Panc1 (cell line): ENCODE measurements at places on chromosomes 6 and 20. TPM values are rescaled to one million over a fixed set of nuclear protein-coding genes. Genes with fewer than 3 reads are reported as not detected.

DNA sequence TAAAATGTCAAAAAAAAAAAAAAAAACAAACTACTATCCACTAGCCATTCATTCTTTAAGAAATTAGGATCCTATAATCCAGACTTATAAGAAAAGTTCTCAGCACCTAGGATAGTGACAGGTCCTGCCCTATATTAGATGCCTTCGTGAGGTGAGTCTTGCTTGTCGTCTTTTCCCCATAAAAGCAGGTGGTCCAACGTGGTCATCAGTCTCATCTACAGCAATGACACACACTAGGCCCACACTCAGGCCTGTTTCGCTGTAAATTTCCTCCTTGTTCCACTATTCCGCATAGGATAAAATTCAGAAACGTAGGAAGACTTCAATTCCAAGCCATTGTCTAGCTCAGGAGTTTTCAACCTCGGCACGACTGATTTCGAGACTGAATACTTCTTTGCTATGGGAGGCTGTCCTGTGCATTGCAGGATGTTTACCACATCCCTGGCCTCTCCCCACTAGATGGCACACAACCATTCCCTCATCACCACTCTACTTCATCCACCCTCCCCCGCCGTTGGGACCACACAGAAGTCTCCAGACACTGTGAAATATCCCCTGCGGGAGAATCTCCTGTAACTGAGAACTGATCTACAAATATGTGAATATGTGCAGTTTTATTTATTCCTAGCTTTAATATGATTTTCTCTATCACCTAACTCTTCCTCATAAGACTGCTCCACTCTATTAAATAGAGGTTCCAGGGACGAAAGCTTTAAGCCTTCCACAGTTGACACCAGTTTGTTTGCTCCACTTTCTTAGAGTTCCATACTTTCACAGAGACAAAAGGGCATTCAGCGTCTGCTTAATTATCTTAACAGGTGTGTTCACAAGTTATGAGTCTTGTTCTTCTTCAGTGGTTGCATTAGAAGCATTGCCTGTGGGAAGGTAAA lies 346.3 kb downstream of the BMP2 start:
- DNase-seq = peak; percentile 18
- H3K4me3 ChIP-seq = no peak overlapping the region
- H3K27me3 ChIP-seq = no peaks in the 10 kb centered on the region
- no peaks in the 10 kb centered on the region for H3K36me3 ChIP-seq
- H3K27ac ChIP-seq = no peak overlapping the region

- H3K4me1 ChIP-seq = no peaks in the 10 kb centered on the region
- no peak for DNase-seq
- H3K36me3 ChIP-seq = no peaks in the 10 kb centered on the region
- no peak overlapping the region for H3K27ac ChIP-seq
- no peaks in the 10 kb centered on the region for H3K27me3 ChIP-seq
Observed at GRCh38 chr6:75128878-75129570, 76.8 kb downstream of the COL12A1 start.

GRCh38 chr6:158442306-158442705 lies 117.6 kb upstream of the TMEM181 start:
- no peaks in the 10 kb centered on the region for H3K36me3 ChIP-seq
- H3K27ac ChIP-seq = no peak overlapping the region
- H3K4me3 ChIP-seq = no peak overlapping the region
- DNase-seq = no peak
- peaks cover 5% of the 10 kb centered on the region; the same call in 1 of the 2 replicates for H3K4me1 ChIP-seq
- H3K27me3 ChIP-seq = no peaks in the 10 kb centered on the region

GRCh38 chr6:2464641-2465040 lies 219.2 kb upstream of the GMDS start:
- H3K4me1 ChIP-seq = no peaks in the 10 kb centered on the region
- H3K36me3 ChIP-seq = no peaks in the 10 kb centered on the region
- H3K27me3 ChIP-seq = peaks cover 10% of the 10 kb centered on the region
- H3K4me3 ChIP-seq = no peak overlapping the region
- DNase-seq = no peak
- no peak overlapping the region for H3K27ac ChIP-seq

NCOA5 gene
- total RNA-seq = 30.6 TPM

HNF4A gene
- total RNA-seq = 0.28 TPM

- H3K4me1 ChIP-seq = peaks cover 11% of the 10 kb centered on the region
- no peak for DNase-seq
- no peak overlapping the region for H3K27ac ChIP-seq
- H3K4me3 ChIP-seq = no peak overlapping the region
Observed at GRCh38 chr6:163387317-163387716, 27.2 kb upstream of the QKI start.

GRCh38 chr6:137490006-137490905 lies 3.9 kb downstream of the OLIG3 start:
- H3K27ac ChIP-seq = no peak overlapping the region
- H3K4me1 ChIP-seq = no peaks in the 10 kb centered on the region
- H3K27me3 ChIP-seq = peaks cover 17% of the 10 kb centered on the region
- no peaks in the 10 kb centered on the region for H3K36me3 ChIP-seq
- DNase-seq = no peak

- no peak overlapping the region for H3K4me3 ChIP-seq
- H3K27ac ChIP-seq = no peak overlapping the region
- no peaks in the 10 kb centered on the region for H3K36me3 ChIP-seq
- no peaks in the 10 kb centered on the region for H3K4me1 ChIP-seq
- no peaks in the 10 kb centered on the region for H3K27me3 ChIP-seq
Observed at GRCh38 chr6:25359891-25360290, 80.7 kb downstream of the CARMIL1 start.

CCDC167 gene
- total RNA-seq = 57.6 TPM

KPNA5 gene
- 16.2 TPM for total RNA-seq

GRCh38 chr6:139743664-139744437 lies 369.4 kb upstream of the CITED2 start:
- no peak overlapping the region for H3K4me3 ChIP-seq
- H3K4me1 ChIP-seq = peaks cover 5% of the 10 kb centered on the region; the same call in 1 of the 2 replicates
- H3K36me3 ChIP-seq = no peaks in the 10 kb centered on the region
- H3K27me3 ChIP-seq = no peaks in the 10 kb centered on the region

TGM3 gene
- not detected for total RNA-seq

TAF4 gene
- total RNA-seq = 21.0 TPM

DNA sequence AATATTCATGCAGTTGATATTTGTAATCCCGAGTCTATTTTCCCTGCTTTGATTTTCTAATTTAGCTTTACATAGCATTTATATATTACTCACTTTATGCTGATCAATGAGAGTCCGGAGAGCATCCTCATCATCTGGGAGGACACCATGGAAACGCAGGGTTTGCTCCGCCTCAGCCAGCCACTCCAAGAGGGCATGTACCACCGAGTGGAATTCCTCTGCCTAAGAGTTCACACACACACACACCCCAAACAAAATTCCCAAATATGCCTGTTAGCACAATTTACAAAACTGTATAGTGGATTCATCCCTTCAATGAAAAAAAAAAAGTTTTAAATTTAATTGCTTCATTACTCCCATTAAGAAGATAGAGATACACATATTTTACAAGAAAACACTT lies 160.7 kb downstream of the DST start:
- no peak overlapping the region for H3K27ac ChIP-seq
- H3K4me1 ChIP-seq = no peaks in the 10 kb centered on the region
- DNase-seq = no peak
- no peak overlapping the region for H3K4me3 ChIP-seq
- peaks cover 57% of the 10 kb centered on the region for H3K36me3 ChIP-seq

MAN1A1 gene
- total RNA-seq = 3.2 TPM

DNA sequence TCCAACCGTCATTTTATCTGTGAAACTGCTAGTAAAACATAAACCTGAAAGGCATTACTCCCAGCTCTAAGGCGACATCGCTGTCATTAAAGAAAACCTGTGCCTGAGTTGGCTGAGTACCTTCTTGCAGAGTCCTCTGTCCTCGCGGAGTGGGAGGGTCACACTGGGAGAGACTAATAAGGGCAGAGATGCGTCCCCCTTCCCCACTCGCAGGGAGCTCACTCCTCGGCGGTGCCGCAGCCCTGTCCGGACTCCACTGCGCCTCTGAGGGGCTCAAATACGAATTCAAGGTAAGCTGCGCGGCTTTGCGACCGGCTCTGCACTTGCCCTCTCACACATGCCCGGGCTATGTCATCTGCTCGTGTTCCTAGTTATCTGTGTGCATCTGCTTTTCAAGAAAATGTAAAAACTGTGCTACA lies at the start of gene COL19A1:
COL19A1 (plus strand) TSS at position 206 of the 419 bp plus-strand sequence. CDS start 13,012 bp downstream, outside the sequence.
- peak within 1 kb of the TSS; percentile 46 for H3K4me3 ChIP-seq
- peaks cover 57% of the 10 kb centered on the region for H3K27me3 ChIP-seq
- H3K36me3 ChIP-seq = peaks cover 2% of the 10 kb centered on the region; the same call in 1 of the 2 replicates
- peaks cover 13% of the 10 kb centered on the region for H3K4me1 ChIP-seq
- no peak within 1 kb of the TSS for H3K27ac ChIP-seq
- DNase-seq = no peak

GRCh38 chr6:129183187-129183591 lies 300.3 kb downstream of the LAMA2 start:
- no peaks in the 10 kb centered on the region for H3K27me3 ChIP-seq
- no peaks in the 10 kb centered on the region for H3K4me1 ChIP-seq
- no peaks in the 10 kb centered on the region; the same call in 1 of the 2 replicates for H3K36me3 ChIP-seq
- H3K27ac ChIP-seq = peak overlapping the region; percentile 17; the same call in 1 of the 2 replicates
- no peak overlapping the region for H3K4me3 ChIP-seq
- DNase-seq = no peak

DNA sequence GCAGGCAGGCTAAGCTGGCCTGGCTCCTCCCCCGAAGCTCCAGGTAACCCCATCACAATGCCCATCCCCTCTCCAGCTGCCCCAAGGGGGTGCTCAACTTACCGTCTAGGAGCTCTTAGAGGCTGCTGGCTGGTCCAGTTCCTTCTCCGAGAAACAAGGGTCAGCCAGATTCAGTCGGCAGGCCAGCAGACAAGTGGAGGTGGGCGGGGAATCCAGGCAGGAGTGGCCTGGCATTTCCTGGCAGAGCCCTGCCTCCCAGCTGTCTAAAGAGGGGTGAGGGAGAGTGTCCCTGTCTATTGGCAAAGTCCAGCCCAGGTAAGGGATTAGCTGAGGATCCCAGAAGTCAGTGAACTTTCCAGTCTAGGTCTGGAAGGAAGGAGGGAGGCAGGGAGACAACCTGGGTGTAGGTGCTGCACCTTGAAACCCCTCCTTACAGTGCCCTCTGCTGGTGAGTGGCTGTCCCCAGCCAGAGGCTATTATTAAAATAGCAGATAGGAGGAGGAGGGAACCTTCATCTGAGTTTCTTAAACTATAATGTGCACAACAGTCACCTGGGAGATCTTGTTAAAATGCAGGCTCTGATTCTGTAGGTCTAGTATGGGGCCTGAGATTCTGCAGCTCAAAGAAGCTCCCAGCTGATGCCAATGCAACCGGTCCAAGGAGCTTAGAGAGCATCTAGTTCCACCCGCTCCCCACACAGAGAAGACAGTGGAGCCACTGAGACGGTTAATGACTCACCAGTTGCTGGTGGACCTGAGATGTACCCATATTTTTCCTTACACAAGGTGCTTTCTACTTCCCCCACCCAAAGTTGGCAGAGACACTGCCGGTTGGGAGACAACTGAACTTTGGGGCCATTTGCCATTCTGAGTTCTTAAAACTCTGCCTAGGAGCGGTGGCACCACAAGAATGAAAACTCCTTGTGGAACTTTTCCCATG lies at the start of gene UNC5CL:
UNC5CL (minus strand) TSS at position 162 of the 939 bp plus-strand sequence. CDS start 4,147 bp downstream, outside the sequence.
- no peaks in the 10 kb centered on the region; the same call in 1 of the 2 replicates for H3K27me3 ChIP-seq
- H3K27ac ChIP-seq = no peak within 1 kb of the TSS
- DNase-seq = peak; percentile 25
- H3K4me3 ChIP-seq = no peak within 1 kb of the TSS
- H3K4me1 ChIP-seq = 0 out of 2 replicates have a peak, but pooled peaks cover 5% of the 10 kb centered on the region

DNA sequence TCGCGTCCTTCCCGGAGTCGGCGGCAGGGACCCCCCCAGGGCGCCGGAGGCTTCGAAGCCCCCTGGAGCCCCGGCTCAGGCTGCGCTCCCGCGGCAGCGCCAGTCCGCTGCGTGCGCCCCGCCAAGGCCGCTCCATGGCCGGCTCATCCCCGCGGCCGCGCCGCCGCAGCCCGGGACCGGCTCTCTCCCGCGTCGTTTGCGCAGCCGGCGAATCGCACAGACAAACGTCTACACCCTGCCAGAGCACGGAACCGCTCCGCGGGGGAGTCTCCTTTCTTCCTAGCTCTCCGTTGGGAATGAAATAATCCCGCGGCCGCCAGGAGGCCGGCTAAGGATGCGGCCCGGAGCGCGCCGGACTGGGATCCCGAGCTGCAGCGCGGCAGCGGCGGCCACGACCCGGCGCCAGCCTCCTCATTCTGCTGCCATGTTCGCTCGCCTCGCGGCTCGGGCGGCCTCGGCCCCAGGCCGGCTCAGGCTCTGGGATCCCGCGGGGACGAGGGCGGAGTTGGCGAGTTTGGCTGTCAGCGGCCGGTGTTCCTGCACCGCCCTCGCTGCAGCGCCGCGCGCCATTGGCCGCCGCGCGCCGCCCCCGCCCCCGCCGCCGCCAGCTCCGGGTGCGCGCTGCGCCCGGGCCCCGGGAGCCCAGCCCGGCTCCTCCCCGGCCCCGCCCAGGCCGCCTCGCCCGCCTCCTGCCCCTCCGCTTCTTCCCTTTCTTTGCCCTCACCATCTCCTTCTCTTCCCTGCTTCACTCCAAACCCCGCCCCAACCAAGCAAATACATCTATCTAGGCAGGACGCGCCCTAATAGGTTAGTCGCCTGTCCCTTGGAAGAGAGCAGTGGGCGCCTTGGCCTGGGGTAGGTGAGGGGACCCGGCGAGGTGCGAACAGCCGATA lies at the start of gene GFOD1:
GFOD1 (minus strand) TSS at position 479 of the 893 bp plus-strand sequence. CDS start 710 bp downstream, outside the sequence.
- peaks cover 22% of the 10 kb centered on the region for H3K27me3 ChIP-seq
- no peaks in the 10 kb centered on the region for H3K36me3 ChIP-seq

SIRPD gene
- not detected for total RNA-seq

ITPA gene
- 107 TPM for total RNA-seq

APOM gene
- total RNA-seq = 1.8 TPM

DNA sequence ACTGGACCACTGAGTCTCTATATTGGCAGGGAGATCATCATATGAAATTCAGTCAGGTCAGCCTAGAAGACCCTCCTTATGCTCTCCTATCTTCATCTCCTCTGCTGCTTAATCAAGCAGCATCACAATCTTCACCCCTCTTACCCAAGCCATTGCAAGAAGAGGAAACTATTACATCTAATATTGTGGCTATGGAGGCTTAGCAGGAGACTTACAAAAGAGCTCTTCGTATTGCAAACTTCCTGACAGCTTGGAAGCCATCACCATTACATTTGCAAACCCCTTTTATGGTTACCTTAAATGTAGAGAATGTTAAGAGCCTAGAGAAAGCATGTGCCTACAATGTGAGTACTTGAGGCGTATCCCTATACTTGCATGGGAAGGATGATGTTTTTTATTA lies 87.2 kb upstream of the STXBP5 start:
- no peaks in the 10 kb centered on the region for H3K36me3 ChIP-seq
- H3K27ac ChIP-seq = peak overlapping the region; percentile 70; the same call in 1 of the 2 replicates
- no peak overlapping the region for H3K4me3 ChIP-seq
- H3K4me1 ChIP-seq = no peaks in the 10 kb centered on the region; the same call in 1 of the 2 replicates
- no peaks in the 10 kb centered on the region for H3K27me3 ChIP-seq

GRCh38 chr6:168331058-168331457 lies 11.5 kb upstream of the DACT2 start:
- no peak overlapping the region for H3K4me3 ChIP-seq
- no peaks in the 10 kb centered on the region; the same call in 1 of the 2 replicates for H3K4me1 ChIP-seq
- no peaks in the 10 kb centered on the region for H3K36me3 ChIP-seq
- no peak overlapping the region for H3K27ac ChIP-seq
- no peak for DNase-seq

BPI gene
- not detected for total RNA-seq

FAM50B gene
- total RNA-seq = not detected

- H3K4me1 ChIP-seq = no peaks in the 10 kb centered on the region
- H3K36me3 ChIP-seq = no peaks in the 10 kb centered on the region
- no peaks in the 10 kb centered on the region for H3K27me3 ChIP-seq
- no peak overlapping the region for H3K4me3 ChIP-seq
- H3K27ac ChIP-seq = no peak overlapping the region
Observed at GRCh38 chr6:140230282-140230681, 855.8 kb upstream of the CITED2 start.

GMNN gene
- 53.1 TPM for total RNA-seq

IL17F gene
- total RNA-seq = not detected

- H3K4me1 ChIP-seq = peaks cover 10% of the 10 kb centered on the region
- no peak overlapping the region for H3K27ac ChIP-seq
- DNase-seq = no peak
- H3K27me3 ChIP-seq = no peaks in the 10 kb centered on the region
- no peak overlapping the region for H3K4me3 ChIP-seq
Observed at GRCh38 chr6:165717732-165718465, 54.9 kb upstream of the PDE10A start.

OOEP gene
- total RNA-seq = 10.6 TPM
